ENCODE measurements at places on chromosomes 4 and X.

GRCh38 chr4:34196375-34196774 is 2047.9 kb downstream of the ARAP2 start:
- DNase-seq = no peak

DNA sequence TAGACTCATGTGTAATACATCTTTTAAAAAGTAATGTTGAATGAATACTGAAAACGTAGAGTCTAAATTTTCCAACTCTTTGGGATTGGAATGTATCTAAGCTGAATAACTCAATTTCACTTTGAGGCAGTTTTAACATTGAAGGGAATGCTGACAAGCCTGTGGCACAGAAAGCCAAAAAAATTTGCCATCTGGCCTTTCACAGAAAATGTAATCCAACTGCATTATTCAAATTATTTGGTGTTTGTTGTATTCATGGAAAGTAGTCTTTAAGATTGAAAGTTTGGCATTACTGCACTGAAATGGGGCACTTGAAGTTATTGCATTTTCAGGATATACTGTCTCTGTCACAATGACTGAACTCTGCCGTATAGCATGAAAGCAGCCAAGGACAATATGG is 186.9 kb downstream of the FRMPD4 start:
- DNase-seq = no peak

- DNase-seq = no peak
Observed at GRCh38 chr4:7168106-7168505, 24.2 kb upstream of the SORCS2 start.

DNA sequence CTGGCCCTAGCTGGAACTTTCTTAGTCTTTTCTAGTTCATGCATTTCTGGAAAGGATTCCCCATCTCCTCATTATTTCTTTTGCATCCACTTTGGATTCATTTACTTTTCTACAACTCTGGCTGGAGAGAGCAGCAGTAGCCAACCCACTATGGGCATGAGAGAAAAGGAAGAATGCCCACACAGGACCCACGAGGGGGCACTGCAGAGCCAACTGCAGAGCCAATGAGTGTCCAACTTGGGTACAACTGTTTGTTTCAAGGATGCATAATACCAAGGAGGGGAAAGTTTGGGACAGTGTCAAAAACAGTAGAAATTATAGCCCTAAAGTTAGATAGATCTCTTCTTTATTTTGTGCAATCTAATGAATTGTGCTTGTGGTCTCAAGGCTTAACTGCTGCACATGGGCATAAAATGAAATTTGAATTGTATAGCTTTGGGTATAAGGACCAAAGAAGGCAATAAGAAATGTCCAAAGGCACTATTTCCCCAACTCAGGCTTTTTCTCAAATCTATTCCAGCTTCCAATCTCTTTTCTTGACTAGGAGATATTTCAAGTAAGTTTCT is 230.6 kb downstream of the NSUN7 start:
- no peak for DNase-seq

GRCh38 chr4:110900213-110900769 is 277.4 kb upstream of the PITX2 start:
- DNase-seq = no peak

- DNase-seq = no peak
Observed at GRCh38 chrX:39613482-39613995, 484.2 kb downstream of the BCOR start.

DNA sequence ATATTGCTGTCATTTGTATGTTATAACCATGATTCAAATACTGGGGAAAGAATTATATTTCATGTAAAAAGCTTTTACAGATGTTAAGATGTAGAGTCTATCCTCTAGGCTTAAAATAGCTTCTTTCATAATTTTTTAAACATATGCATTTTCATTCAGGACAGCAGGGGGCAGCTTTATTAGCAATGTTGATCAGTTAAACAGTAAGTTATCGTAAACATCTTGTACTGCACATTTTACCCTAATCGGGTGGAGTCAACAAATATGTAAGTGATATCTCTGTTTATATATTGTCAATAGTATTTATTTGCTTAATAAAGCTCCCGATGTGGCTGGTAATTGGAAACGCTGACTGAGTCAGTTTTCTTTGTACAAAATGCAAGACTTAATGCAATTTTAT is 142.5 kb upstream of the MED14 start:
- peak; percentile 18 for DNase-seq

DNA sequence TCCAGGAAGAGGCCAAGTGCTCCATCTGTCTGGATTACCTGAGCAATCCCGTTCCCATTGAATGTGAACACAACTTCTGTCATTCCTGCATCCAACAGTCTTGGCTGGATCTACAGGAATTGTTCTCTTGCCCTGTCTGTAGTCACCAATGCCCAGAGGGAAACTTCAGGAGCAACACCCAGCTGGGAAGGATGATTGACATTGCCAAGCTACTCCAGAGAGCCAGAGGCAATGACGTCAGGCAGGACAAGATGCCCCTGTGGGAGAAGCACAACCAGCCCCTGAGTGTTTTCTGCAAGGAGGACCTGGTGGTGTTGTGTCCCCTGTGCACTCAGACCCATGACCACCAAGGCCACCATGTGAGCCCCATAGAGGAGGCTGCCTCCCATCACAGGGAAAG is 21.3 kb upstream of the TRIM60 start:
- DNase-seq = no peak

GRCh38 chr4:142900622-142901021 is 54.5 kb upstream of the INPP4B start:
- DNase-seq = no peak

GRCh38 chr4:186807808-186808629 is 84.4 kb upstream of the FAT1 start:
- DNase-seq = no peak

DNA sequence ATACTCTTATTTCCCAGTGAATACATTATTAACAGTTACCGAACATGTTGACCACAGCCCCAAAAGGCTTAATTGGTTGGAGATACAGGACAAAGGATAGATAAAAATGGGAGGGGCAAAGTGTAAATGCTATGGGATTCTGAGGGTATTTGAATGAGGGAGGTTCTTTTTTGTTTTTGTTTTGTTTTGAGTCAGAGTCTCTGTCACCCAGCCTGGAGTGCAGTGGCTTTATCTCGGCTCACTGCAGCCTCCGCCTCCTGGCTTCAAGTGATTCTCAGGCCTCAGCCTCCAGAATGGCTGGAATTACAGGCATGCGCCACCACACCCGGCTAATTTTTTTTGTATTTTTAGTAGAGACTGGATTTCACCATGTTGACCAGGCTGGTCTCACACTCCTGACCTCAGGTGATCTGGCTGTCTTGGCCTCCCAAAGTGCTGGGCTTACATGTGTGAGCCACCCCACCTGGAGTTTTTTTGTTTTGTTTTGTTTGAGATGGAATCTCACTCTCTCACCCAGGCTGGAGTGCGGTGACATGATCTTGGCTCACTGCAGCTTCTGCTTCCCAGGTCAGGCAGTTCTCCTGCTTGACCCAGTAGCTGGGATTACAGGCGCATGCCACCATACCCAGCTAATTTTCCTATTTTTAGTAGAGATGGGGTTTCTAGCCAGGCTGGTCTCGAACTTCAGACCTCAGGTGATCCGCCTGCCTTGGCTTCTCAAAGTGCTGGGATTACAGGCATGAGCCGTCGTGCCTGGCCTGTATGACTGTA is 9.0 kb downstream of the UBE2K start:
- no peak for DNase-seq

DNA sequence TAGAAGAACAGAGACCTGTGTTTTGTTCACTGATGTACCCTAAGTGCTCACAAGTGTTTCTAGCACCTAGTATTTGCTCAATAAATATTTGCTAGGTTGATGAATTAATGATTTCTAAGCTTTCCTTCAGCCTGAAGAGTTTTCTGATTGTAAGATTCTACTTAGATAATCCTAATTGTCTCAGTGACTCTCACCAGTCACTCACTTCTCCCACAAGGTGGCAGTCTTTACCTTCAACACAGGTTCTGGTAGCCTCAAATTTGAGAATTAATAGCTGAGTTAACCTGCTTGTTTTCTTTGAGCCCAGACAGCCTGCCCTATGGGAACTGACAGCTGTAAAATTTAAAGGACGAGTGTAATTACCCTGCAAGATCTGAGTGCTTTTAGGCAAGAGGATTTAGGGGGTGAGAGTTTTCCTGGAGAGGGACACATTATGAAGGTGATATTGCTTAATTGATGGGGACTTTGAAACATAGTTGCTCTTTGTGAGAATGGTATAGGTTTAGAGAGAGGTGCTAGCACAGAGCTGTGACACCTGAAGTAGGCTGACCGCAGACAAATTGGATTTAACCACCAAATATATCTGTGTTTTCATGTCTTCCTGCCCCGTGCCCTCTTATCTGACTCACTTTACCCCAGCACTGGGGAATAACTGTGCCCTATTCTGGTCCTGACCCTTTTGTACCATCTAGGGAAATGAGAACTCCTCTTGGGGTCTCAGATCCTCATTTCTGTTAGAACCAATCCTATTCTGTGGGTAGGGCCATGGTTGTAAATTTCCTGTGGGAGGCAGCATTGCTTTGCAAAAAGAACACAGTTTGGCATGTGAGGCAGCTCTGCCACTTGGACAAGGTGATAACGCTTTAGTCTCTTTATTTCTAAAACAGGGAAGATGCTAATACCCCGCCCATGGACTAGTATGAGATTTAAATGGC is 27.7 kb downstream of the CD38 start:
- DNase-seq = peak; percentile 65

DNA sequence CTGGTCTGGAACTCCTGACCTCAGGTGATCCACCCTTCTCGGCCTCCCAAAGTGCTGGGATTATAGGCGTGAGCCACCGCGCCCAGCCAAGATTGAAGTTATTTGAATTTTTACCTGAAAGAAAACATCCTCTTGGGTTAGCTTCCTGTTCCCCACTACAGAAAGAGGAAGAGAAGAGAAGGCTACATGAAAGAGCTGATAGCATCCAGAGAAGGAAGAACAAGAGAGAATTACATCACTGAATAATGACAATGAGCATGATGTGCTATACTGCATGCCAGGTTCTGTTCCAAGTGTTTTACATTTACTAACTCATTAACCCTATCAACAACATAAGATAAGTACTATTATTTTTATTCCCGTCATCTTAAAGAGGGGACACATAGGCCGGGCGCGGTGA is 11.5 kb upstream of the TBC1D1 start:
- peak; percentile 50 for DNase-seq

- no peak for DNase-seq
Observed at GRCh38 chrX:50813843-50814661, at the start of gene SHROOM4. TSS of gene SHROOM4 (minus strand) at chrX:50814194. CDS start at chrX:50814018, 176 bp downstream.

GRCh38 chr4:80228460-80228859 is 31.2 kb downstream of the PRDM8 start:
- no peak for DNase-seq

DNA sequence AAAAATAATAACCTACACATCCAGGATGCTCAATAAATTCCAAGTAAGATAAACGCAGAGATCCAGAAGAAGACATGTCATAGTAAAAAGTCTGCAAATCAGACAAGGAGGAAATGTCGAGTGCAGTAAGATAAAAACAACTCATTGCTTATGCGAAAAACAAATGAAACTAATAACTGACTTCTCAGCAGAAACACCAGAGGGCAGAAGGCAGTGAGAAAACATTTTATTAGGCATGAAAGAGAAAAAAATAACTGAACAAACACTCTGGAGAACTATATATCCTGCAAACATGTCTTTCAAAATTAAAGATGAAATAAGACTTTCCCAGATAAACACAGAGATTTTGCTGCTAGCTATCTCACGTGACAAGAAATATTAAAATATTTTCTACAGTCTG is 201.3 kb upstream of the CTSO start:
- DNase-seq = no peak

GRCh38 chr4:111960241-111960667 is 185.0 kb upstream of the FAM241A start:
- no peak for DNase-seq

GRCh38 chrX:133403984-133404383 is 11.3 kb downstream of the GPC4 start:
- DNase-seq = no peak
